ENCODE measurements at places on chromosomes 4 and X.

DNA sequence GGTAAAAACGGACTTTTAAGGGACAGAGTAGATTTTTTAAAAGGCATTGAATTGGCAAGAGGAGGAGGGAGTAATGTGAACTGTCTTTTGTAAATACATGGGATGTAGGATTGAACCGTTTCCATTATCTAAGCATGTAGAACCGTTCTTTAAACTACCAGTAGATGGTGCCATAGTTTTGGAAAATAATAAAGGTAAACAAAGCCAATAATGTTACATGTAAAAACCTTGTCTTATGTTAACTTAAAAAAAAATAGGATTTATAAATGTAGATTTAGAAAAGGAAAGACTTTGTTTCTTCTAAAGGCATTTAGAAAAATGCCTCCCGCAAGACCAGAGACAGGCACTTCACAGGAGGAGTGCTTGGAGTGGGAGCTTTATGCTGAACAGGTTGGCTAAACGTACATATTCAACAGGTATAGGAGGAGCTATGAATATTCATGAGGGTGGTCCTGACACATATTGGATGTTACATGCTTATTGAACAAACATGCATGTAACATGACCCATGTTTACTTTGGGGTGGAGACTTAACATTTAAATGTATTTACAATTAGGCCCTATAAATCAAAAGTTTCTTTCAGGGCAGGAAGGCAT lies 45.5 kb upstream of the FAM241A start:
- H3K36me3 ChIP-seq: no peaks in the 10 kb centered on the region
- H3K27ac ChIP-seq: no peak overlapping the region
- DNase-seq: no peak
- H3K4me3 ChIP-seq: no peak overlapping the region
- H3K27me3 ChIP-seq: peaks cover 3% of the 10 kb centered on the region

DNA sequence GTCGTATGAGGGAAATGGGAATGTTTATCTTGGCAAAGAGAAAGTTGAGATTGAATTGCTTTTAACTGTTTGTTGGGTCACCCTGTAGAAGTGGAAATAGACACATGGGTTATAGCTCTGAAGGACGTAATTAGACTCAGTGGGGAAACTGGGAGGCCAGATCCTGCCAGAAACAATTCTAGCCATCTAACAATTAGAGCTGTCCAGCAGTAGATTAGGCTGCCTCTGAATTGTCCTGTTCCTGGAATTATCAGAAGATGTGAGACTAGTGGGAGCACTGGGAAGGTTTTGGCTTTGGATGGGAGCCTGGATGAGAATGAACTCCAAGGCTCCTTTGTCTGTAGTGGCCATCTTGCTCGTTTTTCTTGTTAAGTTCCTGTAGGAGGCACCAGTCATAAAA lies 61.9 kb upstream of the IGFBP7 start:
- H3K4me1 ChIP-seq: no peaks in the 10 kb centered on the region
- H3K36me3 ChIP-seq: no peaks in the 10 kb centered on the region
- DNase-seq: no peak
- H3K4me3 ChIP-seq: no peak overlapping the region

DNA sequence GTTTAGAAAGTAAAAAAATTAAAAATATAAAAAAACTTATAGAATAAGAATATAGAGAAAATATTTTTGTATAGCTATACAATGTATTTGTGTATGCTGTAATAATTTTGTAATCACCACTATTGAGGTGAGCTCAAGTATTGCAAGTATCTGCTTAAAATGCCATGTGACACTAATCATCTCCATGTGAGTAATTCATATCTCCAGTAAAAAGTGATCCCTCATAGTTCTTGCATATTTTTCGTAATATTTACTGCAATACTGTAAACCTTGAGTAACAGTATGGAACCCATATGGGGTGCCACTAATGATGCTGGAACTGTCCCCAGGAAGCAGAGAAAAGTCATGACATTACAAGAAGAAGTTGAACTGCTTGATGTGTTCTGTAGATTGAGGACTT lies 43.2 kb upstream of the HUWE1 start:
- DNase-seq: no peak
- H3K36me3 ChIP-seq: peaks cover 7% of the 10 kb centered on the region
- H3K4me3 ChIP-seq: no peak overlapping the region

DNA sequence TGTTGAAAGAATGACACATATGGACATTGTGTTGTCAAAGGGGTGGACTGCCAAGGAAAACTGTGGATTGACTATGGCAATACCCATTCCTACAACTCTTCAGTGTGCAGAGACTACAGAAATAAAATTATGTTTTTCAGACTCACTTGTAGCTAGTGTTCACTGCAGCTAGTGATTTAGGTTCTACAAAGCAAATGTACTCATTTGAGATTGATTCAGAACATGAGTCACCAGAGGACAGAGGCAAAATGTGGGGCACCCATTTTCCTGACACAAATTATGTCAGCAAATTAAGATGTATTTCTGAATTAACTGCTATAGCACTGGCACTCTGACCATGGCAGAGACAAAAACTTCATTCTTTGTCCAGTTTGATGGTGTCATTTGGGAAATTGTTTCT lies 40.7 kb downstream of the SPCS3 start:
- no peak overlapping the region for H3K4me3 ChIP-seq
- DNase-seq: no peak
- H3K4me1 ChIP-seq: no peaks in the 10 kb centered on the region
- H3K27ac ChIP-seq: no peak overlapping the region
- H3K36me3 ChIP-seq: no peaks in the 10 kb centered on the region

DNA sequence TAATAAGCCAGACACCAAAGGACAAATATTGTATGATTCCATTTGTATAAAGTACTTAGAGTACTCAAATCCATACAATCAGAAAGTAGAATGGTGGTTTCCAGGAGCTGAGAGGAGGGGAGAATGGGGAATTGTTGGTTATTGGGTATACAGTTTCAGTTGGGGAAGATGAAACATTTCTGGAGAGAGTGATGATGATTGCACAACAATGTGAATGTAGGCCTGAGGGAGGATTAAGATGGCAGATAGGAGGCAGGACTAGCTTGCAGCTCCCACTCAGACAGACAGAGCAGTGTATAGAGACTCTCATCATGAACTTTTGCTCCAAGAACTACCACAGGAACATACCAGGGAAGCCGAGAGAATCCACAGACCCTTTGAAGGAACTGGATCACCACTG lies 75.7 kb upstream of the PAK3 start:
- no peak overlapping the region for H3K27ac ChIP-seq
- no peak for DNase-seq
- H3K4me1 ChIP-seq: no peaks in the 10 kb centered on the region

GRCh38 chr4:162847945-162848549 lies 318.6 kb downstream of the NAF1 start:
- no peaks in the 10 kb centered on the region for H3K27me3 ChIP-seq
- H3K4me3 ChIP-seq: no peak overlapping the region
- H3K27ac ChIP-seq: no peak overlapping the region
- DNase-seq: no peak
- H3K4me1 ChIP-seq: no peaks in the 10 kb centered on the region

DNA sequence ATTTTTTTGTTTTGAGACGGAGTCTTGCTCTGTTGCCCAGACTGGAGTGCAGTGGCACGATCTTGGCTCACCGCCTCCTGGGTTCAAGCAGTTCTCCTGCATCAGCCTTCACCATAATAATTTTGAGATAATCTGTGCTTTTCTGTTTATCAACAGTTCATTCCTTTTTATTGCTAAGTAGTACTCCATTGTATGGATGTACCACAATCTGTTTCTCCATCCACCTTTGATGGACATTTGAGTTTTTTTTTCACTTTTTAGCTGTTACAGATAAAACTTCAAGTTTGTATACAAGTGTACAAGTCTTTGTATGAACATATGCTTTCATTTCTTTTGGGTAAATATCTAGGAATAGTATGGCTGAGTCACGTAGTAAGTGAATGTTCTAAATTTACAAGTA lies 9.0 kb downstream of the FUNDC2 start:
- H3K27me3 ChIP-seq: no peaks in the 10 kb centered on the region
- no peak overlapping the region for H3K27ac ChIP-seq
- H3K4me1 ChIP-seq: peaks cover 29% of the 10 kb centered on the region
- DNase-seq: no peak

- no peaks in the 10 kb centered on the region for H3K4me1 ChIP-seq
- DNase-seq: no peak
- H3K27ac ChIP-seq: no peak overlapping the region
- no peak overlapping the region for H3K4me3 ChIP-seq
- H3K27me3 ChIP-seq: peaks cover 16% of the 10 kb centered on the region
These were observed 71.2 kb downstream of the LNX1 start for GRCh38 chr4:53520116-53520515.
